Ammon's horn (tissue), 1 donor: ENCODE measurements at places on chromosomes 2 and 18.

DNA sequence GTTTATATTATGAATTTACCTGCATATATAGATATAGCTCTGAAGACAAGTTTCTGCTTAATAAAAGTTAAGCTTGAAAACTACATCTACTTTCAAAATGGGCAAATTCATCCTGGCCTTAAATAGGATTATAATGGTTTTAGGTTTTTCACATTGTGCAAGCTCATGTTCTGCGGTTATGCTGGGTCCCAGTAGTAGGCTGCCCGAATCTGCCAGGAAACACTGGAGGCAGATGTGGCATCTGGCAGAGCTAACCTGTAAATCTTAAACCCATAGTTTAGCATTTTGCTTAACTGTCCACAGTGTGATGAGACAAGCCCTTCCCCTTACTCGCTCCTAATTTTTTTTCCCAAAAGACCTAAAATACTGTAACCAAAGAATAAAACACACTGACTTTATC is 234.2 kb downstream of the TCF4 start:
- no peak for DNase-seq

DNA sequence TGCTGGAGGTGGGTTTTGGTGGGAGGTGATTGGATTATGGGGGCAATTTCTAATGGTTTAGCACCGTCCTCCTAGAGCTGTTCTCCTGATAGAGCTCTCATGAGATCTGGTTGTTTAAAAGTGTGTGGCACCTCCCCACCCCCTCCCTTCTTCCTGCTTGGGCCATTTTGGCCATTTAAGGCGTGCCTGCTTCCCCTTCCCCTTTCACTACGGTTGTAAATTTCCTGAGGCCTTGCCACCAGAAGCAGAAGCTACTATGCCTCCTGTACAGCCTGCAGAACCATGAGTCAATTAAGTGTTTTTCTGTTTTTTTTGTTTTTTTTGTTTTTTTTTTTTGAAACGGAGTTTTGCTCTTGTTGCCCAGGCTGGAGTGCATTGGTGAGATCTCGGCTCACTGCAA is 335.7 kb upstream of the HS6ST1 start:
- peak; percentile 59 for DNase-seq

- DNase-seq = no peak
Observed at GRCh38 chr2:10132596-10132995, 10.1 kb downstream of the RRM2 start.

DNA sequence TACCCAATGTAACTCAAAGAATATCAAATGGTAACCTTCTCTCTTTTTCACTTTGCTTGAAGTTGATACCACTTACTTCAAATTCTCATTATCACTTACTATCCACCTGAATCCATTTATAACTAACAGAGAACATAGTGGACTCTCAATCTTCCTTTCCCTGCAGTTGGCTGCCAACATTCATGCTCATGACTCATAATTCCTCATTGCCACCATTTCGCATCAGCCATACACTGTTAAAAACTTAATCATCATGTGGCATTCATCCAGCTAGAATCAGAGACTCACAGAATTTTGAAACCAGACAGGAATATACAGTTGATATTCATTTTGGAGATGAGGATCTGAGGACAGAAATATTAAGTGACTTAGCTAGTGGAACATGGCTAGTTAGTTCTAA is 56.8 kb downstream of the SLC4A10 start:
- peak; percentile 45 for DNase-seq

DNA sequence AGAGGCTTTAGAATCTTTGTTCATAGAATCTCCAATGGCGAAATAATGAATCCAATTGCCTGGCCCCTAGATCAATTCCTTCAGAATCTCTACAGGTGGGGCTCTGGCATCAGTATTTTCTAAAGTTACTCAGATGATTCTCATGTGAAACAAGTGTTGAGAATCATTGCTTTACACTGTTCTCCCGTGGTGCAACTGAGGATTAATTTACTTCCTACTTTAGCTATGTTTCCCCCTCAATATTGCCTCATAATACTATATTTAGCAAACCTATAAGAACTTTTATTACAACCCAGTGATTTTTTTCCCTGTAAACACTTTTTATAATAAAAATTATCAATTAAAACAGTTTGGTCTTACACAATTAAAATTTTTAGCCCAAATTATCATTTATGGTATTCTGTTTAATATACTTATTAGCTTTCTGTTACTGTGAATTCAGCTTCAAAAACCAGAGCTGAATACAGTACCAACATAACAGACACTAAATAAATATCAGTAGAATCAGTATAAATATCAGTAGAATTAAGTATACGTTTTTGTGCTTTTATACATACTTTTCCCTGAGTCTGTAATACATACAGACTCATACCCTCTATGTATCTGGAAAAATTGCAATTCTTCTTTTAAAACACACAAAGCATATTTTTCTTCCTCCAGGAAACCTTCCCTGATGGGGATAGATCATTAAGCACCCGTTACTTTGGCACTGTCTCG is 20.8 kb downstream of the SLC38A11 start:
- DNase-seq = no peak

GRCh38 chr2:220394433-220394832 is 767.0 kb downstream of the SLC4A3 start:
- DNase-seq = peak; percentile 37

GRCh38 chr2:163155279-163155883 is 316.8 kb upstream of the KCNH7 start:
- DNase-seq = peak; percentile 37
